ENCODE measurements at places on chromosomes 13 and 19.

DNA sequence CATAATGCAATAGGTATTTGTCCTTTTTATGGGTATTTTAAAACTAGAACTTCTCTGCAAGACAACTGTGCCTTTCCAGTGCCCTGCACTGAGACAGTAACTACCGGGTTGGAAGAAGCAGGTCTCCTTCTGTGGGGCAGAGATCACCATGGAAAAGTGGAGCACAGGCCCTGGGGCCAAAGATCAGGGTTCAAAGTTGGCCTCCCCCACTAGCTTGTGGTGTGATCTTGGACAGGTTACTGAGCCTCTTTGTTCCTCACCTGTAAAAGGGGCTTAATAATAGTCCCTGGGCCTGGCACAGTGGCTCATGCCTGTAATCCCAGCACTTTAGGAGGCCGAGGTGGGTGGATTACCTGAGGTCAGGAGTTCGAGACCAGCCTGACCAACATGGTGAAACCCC lies 68.3 kb downstream of the CEBPG start:
- no peak for DNase-seq

DNA sequence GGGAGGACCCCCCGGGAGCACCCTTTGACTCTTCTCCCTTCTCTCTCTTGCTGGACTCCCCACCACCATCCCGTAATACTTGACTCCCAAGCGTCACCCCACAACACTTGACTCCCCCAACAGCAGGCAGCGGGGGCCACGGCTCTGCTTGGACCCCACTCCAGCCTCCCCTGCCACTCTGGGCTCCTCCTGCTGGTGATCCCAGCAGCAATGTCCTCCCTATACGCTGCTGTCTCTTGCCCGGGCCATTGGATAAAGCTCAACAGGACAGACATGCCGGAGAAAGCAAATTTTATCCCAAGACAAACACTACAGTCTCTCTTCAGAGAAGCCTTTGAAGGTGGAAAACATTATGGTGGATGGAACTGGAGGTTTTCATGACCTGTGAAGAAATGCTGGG lies 20.4 kb upstream of the AMER2 start:
- no peak for DNase-seq

DNA sequence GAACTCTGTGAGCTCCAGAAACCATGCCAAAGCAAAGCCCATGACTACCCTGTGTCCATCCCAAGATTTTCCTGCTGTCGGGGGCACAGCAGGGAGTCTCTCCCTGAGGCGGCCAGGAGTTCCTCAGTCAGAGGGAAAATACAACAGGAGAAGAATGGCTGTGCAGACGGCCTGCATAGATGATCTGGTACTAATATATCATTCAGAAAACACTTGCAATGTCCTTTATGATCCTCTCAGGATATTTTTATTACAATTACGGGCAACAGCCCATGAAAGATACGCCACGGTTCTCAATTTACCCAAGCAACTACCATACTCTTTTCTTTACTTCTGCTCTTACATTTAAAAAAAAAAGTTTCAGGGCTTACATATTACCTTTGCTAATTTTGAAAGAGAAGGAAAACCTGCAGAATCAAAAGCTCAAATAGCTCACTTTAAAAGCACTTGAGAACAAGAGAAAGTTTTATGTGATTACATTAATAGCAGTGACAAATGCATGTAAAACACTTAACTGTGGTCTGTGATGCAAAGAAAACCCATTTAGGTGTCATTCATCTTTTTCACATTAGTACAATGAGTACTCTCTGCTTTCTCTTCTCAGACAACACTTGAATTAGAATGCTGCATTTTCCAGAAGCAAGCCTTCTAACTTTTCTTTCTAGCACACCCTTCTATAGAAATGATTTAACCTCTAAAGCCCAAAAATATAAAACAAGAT lies 460.8 kb downstream of the KLF5 start:
- DNase-seq = no peak

GRCh38 chr13:95260031-95260525 lies 41.2 kb downstream of the ABCC4 start:
- DNase-seq = no peak

All from activated CD4-positive, alpha-beta T cell treated with anti-CD3 and anti-CD28 coated beads for 4 hours (primary cell).